AG08395 (cell line): ENCODE measurements at places on chromosomes 16 and 17.

GRCh38 chr17:7258731-7259554 is 3.3 kb downstream of the CLDN7 start:
- DNase-seq, result no peak

- no peak for DNase-seq
Measured at GRCh38 chr17:79646721-79647455, 36.0 kb upstream of the RBFOX3 start.

DNA sequence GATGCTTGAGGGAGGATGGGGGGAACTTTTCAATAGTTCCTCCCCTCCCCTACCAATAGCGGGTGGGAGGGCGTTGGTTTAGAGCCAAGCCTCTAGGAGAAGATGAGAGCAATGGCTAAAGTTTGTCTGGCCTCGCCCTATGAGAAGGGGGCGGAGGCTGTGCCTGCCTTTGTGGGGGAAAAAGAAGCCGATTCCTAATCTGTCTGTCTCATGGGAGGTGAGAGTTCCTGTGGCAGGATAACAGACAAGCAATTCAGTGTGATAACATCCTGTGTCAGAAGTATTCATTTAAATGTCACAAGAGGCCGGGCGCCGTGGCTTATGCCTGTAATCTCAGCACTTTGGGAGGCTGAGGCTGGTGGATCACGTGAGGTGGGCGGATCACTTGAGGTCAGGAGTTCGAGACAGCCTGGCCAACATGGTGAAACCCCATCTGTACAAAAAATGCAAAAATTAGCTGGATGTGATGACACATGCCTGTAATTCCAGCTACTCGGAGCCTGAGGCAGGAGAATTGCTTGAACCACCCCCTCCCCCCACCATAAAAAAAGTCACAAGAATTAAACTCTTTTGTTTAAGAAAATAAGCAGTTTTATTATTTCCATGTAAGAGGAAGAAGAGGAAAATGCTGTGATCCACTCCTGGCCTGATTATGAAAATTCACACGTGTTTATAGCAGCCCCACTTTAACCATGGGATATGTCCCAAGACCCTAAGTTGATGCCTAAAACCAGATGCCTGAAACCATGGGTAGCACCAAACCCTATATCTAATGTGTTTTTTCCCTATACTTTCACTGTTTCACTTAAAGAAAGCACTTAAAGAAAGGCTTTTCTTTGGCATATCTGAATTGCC is 1.7 kb downstream of the SLFN5 start:
- DNase-seq, result peak; percentile 60

GRCh38 chr17:10360578-10360977 is 12.2 kb downstream of the MYH13 start:
- DNase-seq, result no peak

DNA sequence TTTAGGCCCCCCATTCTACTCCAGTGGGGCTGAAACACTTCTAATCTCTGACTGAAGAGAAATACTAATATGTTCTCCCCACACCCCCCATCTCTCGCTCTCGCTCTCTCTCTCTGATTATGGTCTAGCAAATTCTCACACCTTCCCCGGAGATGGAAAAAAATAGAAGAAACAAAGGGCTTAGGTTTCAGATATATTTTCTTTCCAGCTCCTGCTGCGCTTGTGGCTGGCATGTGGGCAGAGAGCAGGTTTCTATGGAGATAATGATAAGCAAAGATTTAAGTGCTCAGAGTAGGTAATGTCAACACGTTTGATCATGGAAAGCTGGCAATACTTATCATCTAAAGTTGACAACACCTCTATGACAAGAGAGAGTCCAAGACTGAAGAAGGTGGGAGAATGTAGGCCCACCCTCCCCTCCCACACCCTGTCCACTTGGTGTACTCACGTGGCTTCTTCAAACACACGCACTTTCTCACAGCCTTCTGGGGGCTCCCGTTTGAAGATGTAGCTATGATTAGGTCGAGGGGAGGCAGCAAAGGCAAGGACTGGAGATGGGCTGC is 8.0 kb upstream of the SLC35B1 start:
- DNase-seq, result no peak

DNA sequence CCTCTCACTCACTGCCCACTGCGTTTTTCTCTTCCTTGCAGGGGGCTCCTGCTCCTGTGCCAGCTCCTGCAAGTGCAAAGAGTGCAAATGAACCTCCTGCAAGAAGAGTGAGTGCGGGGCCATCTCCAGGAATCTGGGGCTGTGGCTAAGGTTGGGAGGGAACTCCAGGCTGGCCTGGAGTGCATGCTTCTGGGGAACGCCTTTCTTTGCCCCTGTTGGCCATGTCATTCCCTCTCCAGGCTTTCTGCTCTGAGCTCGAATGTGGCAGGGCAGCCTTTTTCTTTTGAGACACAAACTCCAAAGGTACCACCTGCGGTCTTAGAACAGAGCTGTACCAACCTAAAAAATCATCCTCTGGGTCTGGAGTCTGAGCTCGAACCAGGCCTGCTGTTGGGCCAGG is 7.4 kb upstream of the MT1E start:
- DNase-seq, result no peak

DNA sequence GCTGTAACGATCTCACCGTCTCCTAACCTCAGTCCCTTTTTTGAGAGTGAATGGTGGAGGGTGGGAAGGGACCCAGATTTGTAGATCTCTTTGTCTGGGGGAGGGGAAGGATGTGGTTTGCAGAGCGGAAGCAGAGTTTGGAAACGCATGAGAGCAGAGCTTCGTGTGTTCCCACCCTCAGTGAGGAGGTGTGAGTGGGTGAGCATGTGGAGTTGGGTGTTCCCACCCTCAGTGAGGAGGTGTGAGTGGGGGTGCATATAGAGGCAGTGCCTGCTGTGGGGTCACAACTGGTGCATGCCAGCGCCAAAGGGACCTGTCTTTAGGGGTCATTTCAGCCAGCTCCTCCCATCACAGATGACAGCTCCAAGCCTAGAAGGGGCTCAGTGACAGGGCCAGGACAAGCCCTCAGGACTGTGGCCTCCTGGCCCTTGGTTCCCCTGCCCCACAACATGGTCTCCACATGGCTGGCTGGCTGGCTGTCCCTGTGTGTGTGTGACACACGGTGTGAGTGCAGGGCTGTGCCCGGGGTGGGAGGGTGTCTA is 1.8 kb upstream of the CISD3 start:
- no peak for DNase-seq

GRCh38 chr17:50558941-50559614 is 1.4 kb upstream of the CACNA1G start:
- DNase-seq, result no peak

DNA sequence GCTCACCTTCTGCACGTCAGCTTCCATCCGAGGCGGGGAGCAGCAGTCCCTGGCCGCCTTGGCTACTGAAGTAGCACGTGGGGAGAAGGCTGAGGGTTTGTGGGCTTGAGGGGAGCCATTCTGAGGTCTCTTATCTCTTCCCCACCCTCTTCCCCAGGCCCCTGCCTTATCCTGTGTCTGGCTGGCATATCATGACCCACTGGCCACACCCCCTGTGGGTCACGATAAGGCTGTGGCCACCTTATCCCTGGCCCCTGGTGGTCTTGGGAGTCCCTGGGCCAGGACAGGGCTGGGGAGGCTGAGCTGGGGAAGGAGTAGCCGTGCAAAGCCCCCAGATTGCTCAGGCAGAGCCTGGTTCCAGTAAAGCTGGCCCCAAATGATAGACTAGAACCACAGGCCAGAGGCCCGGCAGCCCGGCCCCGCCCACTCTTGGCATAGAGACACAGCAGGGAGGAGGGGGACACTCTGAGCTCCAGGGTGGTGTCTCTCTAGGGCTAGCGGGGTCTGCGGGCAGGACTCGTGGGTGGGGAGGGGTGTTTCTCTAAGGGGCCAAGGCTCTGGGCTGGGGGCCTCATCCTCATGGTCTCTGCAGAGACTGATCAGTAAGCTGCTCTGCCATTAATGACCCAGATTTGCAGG is 7.6 kb downstream of the SPNS2 start:
- DNase-seq, result no peak

DNA sequence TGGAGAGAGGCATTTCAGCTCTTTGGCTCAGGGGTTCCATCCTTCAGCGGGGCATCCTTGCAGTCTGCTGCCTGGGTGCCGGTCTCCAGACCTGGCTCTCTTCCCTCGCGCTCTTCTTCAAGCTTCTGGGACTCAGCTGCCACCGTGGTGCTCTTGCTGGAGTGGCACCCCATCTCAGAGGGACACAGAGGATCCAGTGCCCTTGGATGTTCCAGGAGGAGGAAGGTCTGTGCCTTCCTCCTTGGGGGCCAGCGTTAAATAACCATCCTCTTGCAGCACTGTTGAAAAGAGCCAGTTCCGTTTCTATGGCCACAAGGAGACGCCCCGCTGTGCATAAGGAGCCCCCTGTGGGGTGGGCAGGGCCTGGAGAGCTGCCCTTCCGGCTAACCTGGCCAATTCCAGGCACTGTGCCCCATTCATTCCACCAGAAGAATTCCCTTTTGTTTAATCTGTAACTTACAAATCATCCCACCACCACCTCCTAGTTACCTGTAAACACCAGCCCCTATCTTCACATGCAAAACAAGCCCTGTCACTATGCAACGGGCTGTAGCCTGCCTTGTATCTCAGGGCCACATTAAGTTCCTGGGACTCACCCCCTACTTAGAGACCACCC is 8.6 kb downstream of the CHD9NB start:
- no peak for DNase-seq

DNA sequence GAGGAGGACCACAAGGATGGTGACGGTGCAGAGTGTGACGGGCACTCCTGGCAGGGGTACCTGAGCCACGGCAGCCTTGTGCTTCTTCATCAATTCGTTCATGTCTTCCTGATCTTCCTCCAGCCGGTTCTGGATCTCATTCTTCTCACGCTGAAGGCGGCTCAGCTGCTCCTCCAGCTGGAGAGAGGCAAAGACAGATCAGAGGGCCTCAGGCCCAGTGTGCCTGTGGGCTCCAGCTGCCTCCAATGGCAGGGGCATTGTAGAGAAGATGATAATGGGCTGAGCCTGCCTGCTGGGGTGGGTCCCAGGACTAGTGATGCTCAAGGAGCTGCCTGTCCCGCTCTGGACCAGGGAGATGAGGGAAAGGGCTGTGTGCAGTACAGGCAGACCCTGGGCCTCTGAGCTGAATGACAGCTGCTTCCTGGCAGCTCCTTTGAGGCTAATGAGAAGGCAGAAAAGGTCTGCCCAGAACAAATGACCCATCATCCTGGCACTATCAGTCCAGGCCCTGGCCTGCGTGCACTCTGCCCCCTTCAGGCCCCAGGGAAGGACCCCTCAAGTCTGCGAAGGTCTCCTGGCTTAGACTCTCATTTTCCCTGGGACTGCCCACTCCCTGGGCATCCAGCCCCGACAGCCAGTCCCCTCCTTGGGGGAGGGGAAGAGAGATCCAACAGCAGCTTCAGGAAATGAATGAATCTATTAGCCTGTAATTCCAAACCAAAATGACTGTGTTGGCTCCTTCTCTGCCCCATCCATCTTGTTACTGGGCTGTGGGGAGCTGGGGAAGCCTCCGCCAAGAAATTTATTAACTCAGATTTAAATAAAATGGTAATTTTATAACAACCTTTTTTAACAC is 48.0 kb downstream of the PIPOX start:
- no peak for DNase-seq

DNA sequence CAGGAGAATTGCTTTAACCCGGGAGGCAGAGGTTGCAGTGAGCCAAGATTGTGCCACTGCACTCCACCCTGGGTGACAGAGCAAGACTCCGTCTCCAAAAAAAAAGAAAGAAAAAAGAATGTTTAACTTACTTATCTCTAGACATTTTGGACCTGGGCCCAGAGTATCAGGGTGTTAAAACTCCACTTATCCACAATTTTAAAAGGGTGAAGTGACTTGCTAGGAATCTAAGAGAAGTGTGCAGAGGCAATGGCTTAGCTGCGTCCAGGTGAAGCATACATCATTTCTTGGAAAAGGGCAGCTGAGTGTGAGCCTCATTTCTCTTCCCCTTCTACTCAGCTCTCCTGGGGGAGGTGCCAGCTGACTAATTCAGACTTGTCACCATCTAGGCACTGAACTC is 25.1 kb downstream of the ALDH3A2 start:
- no peak for DNase-seq

- peak; percentile 64 for DNase-seq
Measured at GRCh38 chr16:48499923-48500381, 110.0 kb downstream of the N4BP1 start.

- no peak for DNase-seq
Measured at GRCh38 chr16:69859105-69859989, 91.8 kb upstream of the CLEC18A start.

- DNase-seq, result no peak
Measured at GRCh38 chr17:17950806-17951205, 21.4 kb downstream of the TOM1L2 start.

DNA sequence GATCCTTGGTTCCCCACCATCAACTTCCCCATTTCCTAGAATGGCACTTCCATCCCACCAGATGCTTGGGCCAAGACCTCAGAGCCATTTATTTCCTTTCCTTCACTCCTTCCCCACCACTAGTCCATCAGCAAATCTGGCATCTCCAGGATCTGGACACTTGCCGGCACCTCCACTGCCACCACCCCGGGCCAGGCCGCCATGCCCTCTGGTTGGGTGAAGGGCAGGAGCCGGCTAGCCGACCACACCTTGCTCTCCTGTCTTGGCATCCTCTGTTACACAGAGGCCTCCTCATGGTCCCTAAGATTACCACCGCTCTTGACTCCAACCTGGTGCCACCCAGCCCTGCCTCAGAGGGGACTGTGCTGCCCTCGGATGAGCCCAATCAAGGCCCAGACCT is 104.5 kb downstream of the RMI2 start:
- no peak for DNase-seq

DNA sequence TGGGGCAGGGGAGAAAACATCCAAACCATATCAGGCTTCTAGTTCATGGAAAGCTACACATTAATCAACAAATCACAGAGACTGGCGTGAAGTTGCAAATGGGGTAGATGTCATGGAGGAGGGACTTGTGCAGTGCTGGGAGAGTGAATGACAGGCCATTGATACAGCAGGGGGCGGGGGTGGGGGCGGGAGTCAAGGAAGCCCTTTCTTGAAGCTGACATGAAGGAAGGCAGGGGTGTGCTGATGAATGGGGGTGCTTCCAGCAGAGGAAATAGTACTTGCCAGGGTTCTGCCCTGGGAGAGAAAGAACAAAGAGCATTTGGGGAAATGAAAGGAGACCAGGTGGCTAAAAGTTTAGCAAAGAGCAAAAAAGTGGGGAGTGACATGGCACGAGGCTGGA is 269.9 kb downstream of the SHISA9 start:
- no peak for DNase-seq

DNA sequence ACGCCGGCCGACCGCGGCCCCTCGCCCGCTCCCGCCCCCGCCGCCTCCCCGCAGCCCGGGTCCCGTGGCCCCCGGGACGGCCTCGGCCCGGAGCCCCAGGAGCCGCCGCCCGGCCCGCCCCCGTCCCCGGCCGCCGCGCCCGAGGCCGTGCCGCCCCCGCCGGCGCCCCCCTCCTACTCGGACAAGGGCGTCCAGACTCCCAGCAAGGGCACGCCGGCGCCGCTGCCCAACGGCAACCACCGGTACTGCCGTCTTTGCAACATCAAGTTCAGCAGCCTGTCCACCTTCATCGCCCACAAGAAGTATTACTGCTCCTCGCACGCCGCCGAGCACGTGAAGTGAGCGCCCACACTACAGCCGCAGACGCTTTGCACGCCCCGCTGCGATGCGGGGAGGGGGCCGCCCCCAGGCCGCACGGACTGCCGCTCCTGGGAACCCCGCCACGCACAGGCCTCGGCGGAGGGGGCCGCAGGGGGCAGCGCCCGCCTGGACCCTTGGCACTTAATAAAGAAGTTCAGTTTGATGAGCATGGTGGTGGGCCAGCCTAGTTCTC is 35.5 kb upstream of the ZC3H18 start:
- peak; percentile 45 for DNase-seq

- DNase-seq, result peak; percentile 59
Measured at GRCh38 chr16:69123910-69124309, 8.5 kb downstream of the CHTF8 start.

GRCh38 chr16:29908719-29909220 is 8.5 kb downstream of the ASPHD1 start:
- DNase-seq, result no peak

GRCh38 chr17:49994085-49995054 is 654 bp downstream of the DLX3 start:
- no peak for DNase-seq
